ENCODE measurements at places on chromosomes 3 and 15.

DNA sequence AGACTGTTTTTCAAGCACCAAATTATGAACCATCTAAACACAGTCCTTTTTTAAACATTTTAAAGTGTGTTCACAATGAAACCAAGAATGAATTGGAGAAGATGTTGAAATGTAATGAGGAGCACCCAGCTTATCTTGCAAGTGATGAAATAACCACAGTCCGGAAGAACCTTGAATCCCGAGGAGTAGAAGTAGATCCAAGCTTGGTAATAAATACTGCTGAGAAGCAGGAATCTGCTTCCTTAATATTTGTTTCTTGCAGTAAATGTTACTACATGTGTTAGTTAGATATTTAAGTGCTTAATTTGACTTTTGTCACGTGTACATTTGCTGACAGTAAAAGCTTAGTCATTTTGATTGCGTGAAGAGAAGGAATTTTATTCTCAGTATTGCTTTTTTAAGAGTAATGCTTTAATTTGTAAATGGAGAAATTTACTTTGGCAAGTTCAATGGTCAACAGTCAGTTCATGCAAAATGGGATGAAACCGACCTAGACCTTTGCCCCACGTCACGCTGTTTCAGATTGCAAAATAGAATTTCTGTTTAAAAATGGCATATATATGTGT lies 69.8 kb downstream of the OPA1 start:
- no peak for DNase-seq

DNA sequence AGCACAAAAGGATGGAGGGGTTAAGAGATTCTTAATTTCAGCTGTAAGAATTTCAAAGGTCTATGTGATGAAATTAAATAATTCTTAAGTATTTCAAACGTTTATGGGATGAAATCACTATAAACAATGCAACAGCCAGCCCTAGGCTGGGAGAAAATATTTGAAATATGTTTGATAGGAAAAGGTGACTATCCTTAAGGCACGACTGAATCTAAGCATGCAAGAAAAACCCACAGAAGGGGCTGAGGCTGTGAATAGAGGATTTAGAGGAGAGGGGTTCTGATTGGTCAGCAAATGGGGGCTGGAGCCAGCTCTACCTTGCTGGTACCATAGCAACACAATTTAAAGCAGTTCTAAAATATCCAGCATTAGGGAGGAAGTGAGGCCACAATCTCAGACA lies 220.8 kb upstream of the ATP10A start:
- no peak for DNase-seq

DNA sequence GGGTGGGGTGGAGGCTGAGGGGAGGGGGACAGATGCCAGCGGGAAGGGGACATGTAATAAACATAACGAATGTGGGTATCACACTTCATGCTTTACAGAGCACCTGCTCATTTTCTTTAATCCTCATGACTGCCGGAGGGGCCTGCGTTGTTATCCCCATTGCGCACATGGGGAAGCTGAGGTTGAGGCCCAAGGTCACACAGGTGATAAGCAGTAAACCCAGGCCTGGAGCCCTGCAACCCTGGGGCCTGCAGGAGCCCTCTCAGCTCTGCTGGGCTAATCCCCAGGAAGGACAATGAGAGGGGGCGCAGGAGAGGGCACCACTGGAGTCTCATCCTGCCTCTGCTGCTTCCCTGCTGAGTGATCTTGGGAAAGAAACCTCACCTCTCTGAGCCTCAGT lies 64.3 kb downstream of the MEGF11 start:
- no peak for DNase-seq

- no peak for DNase-seq
Observed at GRCh38 chr3:37713818-37714204, 147.9 kb upstream of the CTDSPL start.

DNA sequence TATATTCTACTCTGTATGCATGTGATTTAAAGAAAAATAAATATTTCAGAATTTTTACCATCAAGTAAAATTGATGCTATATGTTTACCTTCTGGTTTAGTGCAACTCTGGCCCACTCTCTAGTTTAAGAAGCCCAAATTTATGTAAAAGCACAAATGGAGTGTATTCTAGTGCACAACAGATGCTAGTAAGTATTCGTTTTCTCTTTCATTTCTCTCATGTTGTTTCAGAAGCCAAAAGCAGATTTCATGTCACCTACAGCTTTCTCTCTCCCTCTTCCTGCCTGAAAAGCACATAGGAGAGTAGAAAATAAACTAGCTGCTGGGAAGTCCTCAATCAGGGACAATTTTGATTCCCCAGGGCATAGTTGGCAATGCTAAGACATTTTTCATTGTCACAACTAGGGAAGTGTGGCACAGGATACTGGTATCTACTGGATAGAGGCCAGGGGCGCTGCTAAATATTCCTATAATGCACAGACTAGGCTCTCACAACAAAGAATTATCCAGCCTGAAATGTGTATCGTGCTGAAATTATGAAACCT lies 147.4 kb upstream of the ARHGEF26 start:
- DNase-seq, result no peak

DNA sequence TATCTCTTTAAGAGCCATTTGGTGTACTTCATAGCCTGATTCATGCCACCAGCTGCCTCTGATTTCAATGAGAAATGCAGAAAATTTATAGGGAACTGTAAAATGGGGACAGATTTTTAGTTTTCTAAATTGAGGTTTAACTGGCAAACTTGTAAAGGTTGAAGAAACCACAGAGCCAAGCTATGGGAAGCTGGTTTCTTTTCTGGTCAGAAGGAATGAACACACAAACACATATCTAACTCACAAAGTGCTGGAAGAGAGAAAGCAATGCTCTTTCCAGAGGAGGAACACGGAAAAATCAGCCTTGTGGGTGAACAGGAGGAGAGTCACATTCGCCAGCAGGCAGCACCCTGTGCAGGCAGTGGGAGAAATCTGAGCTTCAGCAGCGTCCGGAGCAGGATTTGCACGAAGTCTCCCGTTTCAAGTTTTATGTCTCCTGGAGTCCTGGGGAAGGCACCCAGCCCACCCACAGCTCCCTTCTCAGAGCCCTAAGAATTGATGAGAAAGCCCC lies 481 bp downstream of the MASP1 start:
- no peak for DNase-seq

DNA sequence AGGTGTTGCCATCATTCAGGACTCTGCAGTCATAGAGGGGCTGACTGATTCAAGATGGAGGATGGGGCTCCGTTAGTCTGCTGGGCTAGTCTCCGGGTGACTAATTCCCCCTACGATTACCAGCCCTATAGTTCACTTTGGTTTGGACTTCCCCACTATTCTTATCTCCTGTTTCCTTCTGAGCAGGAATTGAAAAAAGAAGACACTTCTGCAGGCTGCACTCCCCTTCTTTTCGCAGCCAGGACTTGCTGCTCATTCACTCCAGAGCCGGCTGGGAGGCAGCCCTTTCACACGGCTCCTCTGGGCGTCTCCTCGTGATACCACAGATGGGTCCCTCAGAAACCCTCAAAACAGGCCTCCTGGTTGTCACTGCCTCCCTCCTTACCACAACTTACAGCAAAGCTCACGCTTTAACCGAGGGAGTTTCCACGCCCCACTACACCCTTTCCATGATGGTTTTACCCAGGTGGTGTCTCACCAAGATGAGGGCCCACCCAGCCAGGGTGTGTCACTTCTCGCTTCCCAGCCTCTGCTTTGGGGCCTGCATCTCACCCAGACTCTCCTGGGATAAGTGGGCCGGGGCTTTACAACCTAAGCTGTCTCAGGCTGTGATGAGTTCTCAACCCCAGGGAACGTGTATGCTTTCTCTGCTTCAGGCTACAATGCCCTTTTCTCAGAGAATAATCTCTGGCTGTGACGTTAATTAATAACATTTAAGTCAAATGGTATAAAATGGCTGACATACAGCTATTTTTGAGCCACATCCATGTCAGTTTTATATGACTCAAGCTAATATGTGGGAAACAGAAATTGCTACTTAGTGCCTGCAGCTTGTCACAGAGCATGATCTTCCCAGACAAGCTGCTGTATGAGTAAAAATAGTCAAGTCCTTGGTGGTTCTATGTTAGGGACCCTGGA lies 11.9 kb downstream of the CX3CR1 start:
- peak; percentile 65 for DNase-seq

- no peak for DNase-seq
Observed at GRCh38 chr3:160006282-160007163, 17.9 kb downstream of the IL12A start.

DNA sequence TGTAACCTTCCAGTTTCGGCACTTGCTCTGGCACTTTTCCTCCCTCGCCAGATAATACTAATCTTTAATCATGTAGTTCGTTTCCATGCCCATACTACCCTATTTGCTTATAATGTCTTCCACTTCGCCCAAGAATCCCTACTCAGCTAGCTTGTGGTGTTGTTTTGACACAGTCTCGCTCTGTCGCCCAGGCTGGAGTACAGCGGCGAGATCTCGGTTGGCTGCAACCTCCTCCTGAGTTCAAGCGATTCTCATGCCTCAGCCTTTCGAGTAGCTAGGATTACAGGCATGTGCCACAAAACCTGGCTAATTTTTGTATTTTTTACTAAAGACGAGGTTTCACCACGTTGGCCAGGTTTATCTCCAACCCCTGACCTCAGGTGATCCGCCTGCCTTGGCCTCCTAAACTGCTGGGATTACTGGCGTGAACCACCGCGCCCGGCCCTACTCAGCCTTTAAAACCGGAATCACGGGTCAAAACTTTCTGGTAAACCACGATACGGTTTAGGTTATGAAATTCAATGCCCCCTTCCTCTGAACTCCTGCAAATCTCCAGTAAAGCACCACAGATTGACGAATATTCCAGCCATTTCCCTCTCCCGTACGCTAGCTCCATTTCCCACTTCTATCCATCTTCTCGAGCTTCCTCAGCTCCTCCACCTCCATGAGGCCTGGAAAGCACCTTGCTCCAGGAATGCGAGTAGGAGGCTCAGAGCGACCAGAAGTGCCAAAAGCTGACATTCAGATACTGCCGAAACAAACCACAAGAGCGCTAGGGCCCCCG lies 878 bp upstream of the RAD51 start:
- DNase-seq, result no peak

GRCh38 chr3:114178770-114179368 lies at the start of gene DRD3:
DRD3 (minus strand) TSS chr3:114179052; CDS start chr3:114171992, 7,060 bp downstream.
- no peak for DNase-seq

DNA sequence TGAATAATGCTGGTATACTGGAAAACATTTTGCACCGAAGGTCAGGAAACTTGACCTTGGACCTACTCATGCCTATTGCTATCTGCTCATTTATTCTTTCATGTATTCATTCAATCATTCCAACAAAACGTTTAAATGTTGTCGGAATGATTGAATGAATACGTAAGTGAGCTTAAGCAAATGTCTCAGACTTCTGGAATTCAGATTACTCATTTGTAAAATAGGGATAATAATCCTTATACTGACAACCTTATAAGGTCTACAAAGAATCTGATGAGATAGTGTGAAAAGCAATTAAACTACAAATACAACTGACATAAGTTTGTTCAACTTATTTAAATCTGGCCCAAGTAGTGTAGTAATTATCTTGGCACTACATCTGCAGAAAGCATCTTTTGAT lies 288.7 kb downstream of the WDR72 start:
- DNase-seq, result no peak

GRCh38 chr15:56184516-56184915 lies 59.2 kb downstream of the RFX7 start:
- no peak for DNase-seq

- DNase-seq, result no peak
Observed at GRCh38 chr3:13051066-13051465, 22.2 kb downstream of the IQSEC1 start.

- no peak for DNase-seq
Observed at GRCh38 chr3:194109192-194109863, 26.6 kb upstream of the HES1 start.

GRCh38 chr3:187888701-187889100 lies 143.4 kb upstream of the BCL6 start:
- no peak for DNase-seq

GRCh38 chr3:190096345-190096744 lies 24.4 kb downstream of the P3H2 start:
- DNase-seq, result no peak

DNA sequence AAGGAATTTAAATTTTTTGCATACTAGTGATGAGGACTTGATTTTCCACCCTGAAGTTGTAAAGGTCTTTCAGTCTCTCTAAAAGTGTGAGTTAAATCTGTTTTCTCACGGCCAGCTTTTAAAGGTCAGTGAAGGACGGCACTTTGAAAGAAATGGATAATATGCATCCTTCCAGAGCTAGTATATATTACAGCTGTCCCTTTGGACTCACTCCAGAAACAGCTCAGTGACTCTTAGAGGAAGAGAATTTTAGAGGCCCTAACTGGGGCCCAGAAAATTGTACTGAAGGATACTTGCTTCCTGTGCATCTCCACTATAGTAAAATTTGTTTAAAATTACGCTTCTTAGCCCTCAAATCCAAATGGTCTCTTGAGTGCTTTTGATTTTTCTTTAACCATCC lies 41.6 kb downstream of the PIK3CA start:
- no peak for DNase-seq

- no peak for DNase-seq
Observed at GRCh38 chr3:155078711-155079467, 1.2 kb upstream of the MME start.

DNA sequence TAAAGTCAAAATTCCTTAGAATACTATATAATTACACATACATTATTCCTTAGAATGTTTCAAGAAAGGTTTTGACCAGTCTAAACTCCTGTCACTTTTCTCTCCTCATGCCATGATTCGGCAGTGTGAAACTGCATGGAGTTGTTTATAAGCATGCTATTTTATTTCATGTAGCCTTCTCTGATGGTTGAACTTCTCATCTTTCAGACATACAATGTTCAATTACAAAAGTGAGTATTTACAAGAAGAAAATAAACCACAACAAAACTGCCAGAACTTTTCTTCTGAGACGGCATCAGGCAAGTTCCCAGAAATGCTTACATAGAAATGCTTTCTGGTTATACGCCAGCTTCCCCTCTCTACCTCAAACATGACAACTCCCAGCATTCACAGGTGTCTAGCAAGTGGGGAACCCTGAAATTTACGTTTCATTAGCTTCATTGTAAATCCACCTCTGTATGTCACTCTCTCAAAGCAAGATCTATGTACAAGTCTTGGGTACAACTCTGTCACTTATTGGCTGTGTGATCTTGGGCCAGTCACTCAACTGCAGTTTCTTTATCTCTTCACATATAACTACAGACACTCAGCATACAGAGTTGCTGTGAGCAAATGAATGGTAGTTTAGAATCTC lies 42.7 kb downstream of the HDGFL3 start:
- no peak for DNase-seq
